ENCODE measurements at places on chromosomes 2 and 18.

DNA sequence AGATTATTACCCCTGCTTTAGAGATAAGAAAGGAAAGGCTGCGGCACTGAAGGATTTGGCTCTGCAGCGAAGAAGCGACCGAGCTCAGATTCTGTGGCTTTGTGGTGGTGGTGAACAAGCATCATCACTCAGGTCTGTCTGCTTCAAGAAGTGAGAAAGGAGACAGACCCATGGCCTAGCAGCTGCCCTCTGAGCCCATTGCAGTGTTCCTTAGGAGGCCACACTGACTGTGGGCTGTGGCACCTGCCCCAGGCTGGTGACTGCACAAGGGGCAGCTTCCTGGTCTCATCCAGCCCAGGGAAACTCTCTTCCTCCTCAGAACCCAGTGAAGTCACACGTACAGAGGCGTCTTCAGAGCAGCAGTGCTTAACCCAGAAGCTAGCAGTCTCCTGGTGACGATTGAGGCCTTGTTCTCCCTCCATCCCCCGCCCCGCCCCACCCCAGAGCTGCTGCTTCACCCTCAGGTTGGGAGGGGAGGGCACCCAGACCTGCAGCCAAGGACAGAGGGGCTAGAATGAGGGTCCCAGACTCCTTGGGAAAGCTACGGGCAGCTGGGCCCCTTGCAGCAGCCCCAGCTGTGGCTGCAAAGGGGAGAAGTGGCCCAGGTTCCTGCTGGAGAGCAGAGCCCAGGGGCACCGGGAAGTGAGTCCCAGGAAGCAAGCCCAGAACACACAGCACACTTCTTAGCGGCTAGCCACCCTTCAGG is 22.2 kb downstream of the BIN1 start:
- DNase-seq: no peak

DNA sequence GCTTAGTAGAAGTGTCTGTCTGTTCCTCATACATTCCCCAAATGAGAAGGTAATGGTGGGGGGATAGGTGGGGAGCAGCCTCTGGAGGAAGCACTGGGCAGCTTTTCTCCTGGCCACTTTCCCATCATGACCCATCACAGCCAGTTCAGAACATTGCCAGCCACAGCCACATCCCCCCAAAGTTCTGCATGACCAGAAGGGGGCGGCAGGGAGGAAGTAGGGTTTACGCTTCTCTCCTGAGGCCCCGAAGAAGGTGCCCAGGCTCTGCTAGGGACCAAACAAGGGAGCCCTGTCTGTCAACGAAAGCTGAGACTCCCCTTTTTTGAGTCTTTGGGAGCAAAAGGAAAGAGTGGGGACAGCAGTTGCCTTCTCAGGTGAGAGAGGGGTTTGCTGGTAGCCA is 7.7 kb downstream of the IGFBP5 start:
- DNase-seq: no peak

GRCh38 chr2:205975082-205975949 is 110.7 kb downstream of the INO80D start:
- peak; percentile 6 for DNase-seq

DNA sequence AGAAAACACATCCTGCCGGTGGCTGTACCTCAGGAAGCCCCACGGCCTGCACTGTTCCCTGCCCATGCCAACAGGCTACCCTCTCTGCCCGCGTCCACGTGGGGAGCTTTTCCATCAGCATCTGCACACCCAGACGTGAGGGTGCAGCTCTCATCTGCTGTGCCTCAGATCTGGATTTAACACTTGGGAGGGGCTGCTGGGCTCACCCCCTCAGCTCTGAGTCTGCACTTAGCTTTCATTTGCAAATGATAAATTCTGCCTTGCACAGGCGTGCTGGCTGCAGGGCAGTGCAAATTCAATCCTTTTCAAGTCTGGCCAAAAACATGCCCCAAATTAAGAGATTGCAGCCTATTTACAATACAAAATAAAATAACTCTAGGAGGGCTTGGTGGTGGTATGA is 245.7 kb downstream of the TWIST2 start:
- no peak for DNase-seq

DNA sequence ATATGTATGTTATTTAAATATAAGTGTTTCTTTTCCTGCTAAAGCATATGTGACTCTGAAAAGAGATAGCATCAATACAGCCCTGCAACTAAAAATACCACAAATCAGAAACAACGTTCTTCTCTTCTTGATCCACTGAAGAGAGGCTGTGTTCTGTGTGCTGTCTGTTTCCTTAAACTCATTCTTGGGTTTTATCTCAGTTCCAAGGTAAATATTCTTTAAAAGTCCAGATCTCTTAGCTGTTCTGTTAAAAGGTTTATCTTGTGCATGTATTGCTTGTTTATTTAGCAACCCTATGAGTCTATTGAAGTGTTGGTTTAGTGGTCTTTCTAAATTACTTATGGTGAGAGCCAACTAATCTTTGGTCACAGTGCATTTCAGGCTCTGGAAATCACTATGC is 173.3 kb upstream of the NT5C1B start:
- no peak for DNase-seq

DNA sequence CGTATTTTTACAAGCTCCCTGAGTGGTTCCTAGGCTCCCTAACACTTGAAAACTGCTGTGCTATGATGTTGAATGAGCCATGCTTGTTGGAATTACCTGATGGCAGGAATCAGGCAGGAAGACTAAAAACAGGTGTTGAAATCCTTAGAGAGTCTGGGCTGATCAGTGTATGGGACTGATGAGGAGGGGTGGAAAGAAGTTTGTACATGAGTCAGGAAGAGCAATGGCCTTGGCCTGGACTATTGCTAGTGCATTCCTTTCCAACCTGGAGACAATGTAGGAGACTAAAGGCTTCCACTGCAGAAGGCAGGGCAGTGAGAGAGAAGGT is 25.0 kb upstream of the TMBIM1 start:
- DNase-seq: no peak

- DNase-seq: no peak
Measured at GRCh38 chr2:145157036-145157675, 637.2 kb upstream of the ZEB2 start.

DNA sequence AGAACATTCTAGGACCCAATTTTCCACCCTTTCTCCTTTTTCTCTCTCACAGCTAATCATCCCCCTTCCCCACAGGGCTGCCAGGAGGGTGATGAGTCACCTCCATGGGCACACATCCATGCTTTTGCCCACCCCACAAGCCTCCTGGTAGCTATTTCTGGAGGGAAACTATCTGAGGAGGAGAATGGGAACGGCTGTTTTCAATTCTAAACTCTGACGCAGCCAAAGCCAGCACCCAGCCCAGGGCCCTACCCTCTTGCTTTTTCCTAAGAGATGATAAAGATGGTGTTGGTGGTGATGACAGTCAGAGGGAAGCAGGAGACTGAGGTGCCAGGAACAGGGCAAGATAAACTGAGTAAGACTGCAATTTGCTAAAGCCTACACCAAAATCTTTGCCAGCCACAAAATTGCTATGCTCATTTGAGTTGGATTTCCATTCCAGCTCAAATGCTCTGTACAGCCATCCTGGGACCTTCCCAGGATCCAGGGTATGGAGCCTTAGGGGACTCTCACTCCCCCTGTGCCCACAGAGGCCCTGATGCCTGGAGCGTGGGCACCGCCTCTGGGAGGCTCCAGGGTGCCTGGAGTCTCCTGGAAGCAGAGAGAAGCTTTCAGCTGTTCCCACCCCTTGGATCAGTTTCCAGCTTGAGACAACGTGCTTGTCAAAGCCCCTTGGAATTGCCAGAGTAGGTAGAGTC is 62.0 kb upstream of the FZD7 start:
- DNase-seq: no peak

DNA sequence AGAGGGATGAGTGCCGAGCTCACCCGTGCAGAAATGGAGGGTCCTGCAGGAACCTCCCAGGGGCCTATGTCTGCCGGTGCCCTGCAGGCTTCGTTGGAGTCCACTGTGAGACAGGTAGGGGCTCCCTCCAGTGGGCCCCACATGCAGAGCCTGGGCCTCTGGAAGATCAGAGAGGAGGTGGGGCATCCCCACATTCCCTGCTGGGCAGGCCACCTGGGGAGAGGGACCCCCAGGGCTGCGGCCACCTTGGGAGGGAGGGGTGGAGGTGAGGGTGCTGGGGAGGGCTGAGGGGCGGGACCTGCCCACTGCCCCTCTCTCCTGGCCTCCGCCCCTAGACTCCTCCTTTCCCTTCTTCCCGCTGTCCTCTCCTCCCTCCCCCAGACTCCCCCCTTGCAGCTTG is 38.5 kb downstream of the MTERF4 start:
- DNase-seq: no peak

DNA sequence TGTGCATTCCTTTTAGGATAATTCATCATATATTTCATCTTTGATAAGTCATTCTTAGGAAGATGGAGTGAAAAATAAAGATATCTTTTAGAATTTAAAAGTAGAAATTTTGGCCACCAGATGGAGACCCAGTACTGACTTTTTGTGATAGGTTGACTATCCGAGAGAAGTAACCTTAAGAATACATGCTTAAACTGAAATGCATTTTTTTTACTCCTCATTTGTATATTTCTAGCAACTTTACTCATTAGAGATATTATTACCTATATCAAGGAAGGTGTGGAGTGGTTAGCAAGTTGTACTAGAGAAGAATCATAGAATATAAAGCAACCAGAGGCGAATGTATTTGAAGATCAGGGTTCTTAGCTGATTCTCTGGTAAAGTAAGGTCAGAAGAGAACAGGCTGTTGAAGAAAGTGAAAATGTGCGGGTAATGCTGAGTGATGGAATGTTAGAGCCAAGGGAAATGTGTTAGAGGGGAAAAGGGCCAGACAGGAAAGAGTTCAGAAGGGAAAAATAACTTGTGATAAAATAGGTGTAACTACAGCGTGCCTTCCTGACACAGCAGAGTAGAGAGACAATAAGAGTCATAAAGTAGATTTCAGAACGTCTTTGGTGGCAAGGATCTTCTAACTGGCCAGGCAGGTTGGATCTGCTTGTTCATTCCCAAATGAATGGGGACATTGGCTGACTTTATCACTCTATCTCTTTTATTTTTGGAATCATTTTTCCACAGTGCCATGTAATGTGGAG is 52.3 kb downstream of the TDRD15 start:
- no peak for DNase-seq

DNA sequence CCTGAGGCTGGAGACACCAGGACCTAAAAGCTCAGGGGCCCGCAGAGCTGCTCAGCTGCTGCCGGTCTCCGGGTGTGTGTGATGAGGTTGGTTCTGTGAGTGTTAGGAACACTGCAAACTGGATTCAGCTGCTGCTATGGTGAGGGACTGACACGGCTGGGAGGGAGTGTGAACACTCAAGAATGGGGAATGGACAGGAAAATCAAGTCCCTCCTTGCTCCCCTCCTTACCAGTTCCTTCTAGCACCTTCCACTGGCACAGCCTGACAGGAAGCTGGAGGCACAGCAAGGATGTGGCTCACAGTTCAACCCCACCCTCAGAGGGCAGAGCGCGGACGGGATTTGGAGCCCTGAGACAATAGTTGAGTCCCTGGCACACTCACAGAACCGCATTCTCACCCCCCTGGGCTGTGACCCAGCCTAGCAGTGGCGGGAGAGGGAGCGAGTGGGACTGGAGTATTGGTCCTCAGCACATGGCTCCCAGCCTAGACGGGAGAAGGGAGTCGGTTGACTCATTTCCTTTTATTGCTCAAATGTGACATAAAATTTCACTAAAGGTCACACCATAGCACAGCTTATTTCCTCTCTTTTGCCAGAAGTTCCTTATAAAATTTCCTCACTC is 42.5 kb downstream of the LRRC30 start:
- DNase-seq: no peak

- no peak for DNase-seq
Measured at GRCh38 chr2:28521663-28522062, 25.8 kb downstream of the PLB1 start.

- DNase-seq: no peak
Measured at GRCh38 chr2:231970461-231970860, 8.9 kb downstream of the DIS3L2 start.
